Large intestine (tissue), 12 donors: ENCODE measurements at places on chromosomes 7 and 10.

DNA sequence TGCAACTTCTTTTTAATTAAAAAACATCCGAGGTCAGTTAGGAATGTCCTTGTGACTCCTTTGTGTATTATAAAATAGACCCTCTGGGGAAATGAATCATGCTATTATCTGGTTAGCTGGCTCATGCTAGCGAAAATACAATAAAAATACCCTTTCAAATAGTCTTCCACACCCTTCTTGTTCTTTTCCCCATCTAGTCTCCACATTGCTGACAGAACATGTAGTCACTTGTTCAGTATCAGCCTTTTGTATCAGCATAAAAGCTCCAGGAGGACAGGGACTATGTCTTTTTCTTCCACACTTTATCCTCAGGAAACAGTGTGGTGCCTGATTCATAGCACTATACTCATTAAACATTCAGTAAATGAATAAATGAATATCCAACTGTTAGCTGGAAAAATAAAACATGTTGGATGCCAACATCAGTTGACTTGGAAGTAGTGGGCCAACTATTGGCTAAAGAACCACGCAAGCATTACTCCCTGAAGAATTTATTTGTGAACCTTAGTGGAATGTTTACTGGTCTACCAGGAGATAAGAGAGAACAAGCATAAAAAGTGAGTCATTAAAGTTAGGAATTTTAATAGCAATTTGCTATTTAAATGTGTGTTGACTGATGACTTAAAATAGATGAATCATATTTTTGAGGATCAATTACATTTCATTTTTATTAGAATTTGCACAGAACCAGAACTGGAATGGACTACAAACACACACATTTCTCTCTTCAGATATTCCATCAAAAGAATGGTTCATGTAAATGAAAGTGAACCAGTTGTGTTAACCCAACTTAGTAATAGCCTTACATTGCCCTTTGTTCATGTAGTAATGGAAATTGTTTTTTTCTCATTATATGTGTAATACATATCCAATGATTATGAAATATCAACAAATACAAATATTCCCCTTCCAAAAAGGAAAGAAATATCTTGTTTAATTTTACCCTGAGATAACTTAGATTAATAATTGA lies 129.6 kb downstream of the DKK1 start:
- H3K4me3 ChIP-seq = no peak overlapping the region
- no peaks in the 10 kb centered on the region for H3K36me3 ChIP-seq
- no peaks in the 10 kb centered on the region for H3K27me3 ChIP-seq
- no peaks in the 10 kb centered on the region for H3K4me1 ChIP-seq

GRCh38 chr7:26167303-26167934 lies 15.4 kb downstream of the NFE2L3 start:
- no peak overlapping the region for H3K4me3 ChIP-seq
- DNase-seq = no peak
- H3K4me1 ChIP-seq = peaks cover 20% of the 10 kb centered on the region

DNA sequence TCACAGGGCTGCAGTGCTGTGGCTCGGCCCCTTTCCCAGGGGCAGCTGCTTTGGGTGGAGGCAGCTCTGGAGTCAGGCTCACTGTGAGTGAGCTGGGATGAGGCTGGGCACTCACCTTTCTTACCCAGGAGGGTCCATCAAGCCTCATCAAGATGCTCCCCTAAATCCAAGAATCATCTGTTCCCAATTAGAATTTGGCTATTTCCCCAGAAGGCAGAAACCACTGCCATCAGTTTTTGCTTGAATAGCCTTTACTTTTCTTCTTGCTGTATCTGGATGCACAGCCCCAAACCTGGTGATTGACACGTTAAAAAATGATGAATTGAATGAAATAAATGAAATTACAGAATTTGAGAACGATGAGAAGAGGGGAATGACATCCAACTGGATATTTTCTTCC lies 74.3 kb upstream of the LYZL1 start:
- H3K36me3 ChIP-seq = no peaks in the 10 kb centered on the region
- peaks cover 2% of the 10 kb centered on the region for H3K27me3 ChIP-seq
- DNase-seq = no peak
- H3K4me3 ChIP-seq = no peak overlapping the region
- no peak overlapping the region for H3K27ac ChIP-seq

GRCh38 chr7:93062599-93062998 lies 55.2 kb downstream of the SAMD9 start:
- no peaks in the 10 kb centered on the region for H3K36me3 ChIP-seq
- no peaks in the 10 kb centered on the region for H3K27me3 ChIP-seq
- no peaks in the 10 kb centered on the region for H3K4me1 ChIP-seq
- H3K27ac ChIP-seq = no peak overlapping the region
- DNase-seq = no peak
- H3K4me3 ChIP-seq = no peak overlapping the region

DNA sequence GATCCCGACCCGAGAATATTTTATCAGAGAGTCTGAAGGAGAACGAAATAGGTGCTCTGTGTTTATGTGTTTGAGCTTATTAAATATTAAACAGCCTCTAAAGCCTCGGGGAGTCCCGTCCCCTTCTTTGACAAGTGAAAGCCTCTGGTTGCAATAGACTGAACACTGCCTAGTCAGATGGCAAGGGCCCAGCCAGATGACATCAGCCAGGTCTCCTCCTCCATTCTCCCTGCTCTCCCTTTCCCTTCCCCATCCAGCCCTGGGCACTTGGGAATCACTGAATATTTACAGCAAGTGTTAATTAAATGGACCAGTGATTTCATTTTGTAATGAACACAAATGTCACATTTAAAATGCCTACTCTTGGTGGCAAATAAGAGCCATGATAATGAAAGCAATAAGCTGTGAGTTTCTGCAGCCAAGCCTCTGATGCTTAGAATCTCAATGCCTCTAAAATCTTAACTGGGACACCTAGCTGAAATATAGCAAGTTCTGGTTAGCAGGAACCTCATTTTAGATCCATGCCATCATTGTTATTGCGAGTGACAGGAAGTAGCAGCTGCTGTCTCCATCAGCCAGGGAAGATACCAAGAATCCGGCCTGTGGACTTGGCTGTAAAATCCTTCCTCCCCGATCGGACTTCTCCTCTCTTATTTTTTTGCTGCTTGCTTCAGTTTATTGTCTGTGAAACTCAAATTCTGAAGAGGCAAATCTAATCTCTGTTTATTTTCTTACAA lies 202.1 kb downstream of the PRPF18 start:
- H3K27ac ChIP-seq = no peak overlapping the region
- peak; percentile 19 for DNase-seq
- H3K27me3 ChIP-seq = no peaks in the 10 kb centered on the region
- H3K4me3 ChIP-seq = no peak overlapping the region
- H3K36me3 ChIP-seq = no peaks in the 10 kb centered on the region

DNA sequence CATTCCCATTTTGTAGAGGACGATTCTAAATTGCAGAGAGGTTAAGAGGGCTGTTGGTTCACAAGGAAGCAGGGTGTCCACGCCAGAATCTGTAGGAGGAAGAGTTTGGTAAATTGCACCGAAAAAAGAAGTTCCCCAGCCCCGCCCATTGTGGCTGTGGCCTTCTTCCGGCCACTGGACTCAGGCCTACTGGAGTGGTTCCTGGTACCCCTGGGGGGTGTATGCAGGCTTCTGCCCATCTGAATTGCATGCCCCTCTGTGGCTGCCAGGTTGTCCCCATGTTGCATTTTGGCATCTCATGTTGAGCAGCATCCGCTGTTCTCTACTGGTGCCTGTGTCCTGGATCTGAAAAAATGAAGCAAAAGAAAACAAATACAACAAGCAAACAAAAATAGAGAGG lies 234.2 kb downstream of the WDR11 start:
- H3K4me3 ChIP-seq = no peak overlapping the region
- H3K27me3 ChIP-seq = no peaks in the 10 kb centered on the region
- DNase-seq = no peak
- peaks cover 14% of the 10 kb centered on the region for H3K4me1 ChIP-seq

GRCh38 chr10:119502209-119502608 lies 40.3 kb downstream of the RGS10 start:
- DNase-seq = no peak
- no peak overlapping the region for H3K4me3 ChIP-seq
- peaks cover 13% of the 10 kb centered on the region for H3K27me3 ChIP-seq
- H3K4me1 ChIP-seq = peaks cover 3% of the 10 kb centered on the region
- H3K36me3 ChIP-seq = peaks cover 10% of the 10 kb centered on the region

- H3K27me3 ChIP-seq = no peaks in the 10 kb centered on the region
- DNase-seq = no peak
- no peak overlapping the region for H3K27ac ChIP-seq
- no peak overlapping the region for H3K4me3 ChIP-seq
Measured at GRCh38 chr10:2994221-2994961, 73.0 kb upstream of the PFKP start.

DNA sequence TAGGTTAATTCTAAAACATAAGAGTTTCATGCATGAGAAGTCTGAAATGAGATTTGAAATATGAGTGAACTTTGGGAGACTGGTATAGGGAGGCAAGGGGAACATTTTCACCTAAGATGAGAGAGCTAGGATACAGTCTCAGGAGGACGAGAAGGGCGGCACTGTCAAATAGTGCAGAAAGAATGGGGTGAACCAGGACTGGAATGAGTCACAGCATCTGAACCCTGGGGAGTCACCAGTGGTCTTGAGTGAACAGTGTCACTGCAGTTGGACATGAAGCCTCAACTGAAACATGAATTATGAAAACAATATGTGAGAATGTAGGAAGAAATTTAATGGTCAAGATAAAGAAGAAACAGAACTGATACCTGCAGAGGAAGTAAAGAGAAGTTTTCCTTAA lies 33.8 kb downstream of the GNG11 start:
- no peak for DNase-seq
- H3K27me3 ChIP-seq = no peaks in the 10 kb centered on the region
- H3K36me3 ChIP-seq = no peaks in the 10 kb centered on the region

DNA sequence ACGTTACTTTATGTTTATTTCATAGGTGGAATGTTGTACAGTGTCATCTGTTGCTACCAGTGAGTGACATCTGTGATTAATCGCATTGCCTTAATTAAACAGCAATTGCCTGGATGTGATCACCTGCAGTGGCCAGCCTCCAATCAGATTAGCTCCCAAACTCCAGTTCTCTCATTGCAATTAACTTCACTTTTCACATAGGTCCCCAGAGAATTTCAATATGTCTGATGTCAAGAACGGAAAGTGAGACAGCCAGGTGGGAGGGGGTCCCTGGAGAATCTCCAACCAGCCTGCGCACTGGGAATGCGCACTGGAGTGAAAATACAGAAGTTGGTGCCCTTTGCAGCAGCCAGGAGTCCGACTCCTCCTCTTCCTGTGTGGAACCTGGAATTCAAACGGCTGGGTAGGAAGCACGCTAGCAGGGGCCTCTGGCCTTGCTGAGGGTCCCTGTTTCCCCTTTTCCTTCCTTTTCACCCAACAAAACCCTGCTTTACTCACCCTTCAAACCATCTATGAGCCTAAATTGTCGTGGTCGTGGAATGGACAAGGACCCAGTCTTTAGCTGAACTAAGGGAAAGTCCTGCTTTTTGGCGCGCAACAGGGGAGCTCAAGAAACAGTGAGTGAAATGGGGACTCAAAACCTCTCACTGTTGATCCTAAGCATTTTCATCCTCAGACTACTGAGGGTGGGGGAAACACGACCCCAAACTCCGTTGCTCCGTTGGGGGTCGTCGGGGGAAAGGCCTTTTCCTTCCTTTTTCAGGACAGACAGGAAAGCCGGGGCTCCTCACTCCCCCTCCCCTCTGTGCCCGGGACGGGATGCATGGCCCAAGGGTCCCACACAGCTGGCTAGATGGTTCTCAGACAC lies 1355.5 kb upstream of the LRRTM3 start:
- H3K27ac ChIP-seq = peak overlapping the region; percentile 72
- DNase-seq = peak; percentile 81
- no peaks in the 10 kb centered on the region for H3K4me1 ChIP-seq
- peak overlapping the region; percentile 59 for H3K4me3 ChIP-seq

- no peak overlapping the region for H3K4me3 ChIP-seq
- H3K4me1 ChIP-seq = no peaks in the 10 kb centered on the region
- H3K36me3 ChIP-seq = peaks cover 60% of the 10 kb centered on the region
Measured at GRCh38 chr10:91953600-91954160, 30.1 kb downstream of the BTAF1 start.

DNA sequence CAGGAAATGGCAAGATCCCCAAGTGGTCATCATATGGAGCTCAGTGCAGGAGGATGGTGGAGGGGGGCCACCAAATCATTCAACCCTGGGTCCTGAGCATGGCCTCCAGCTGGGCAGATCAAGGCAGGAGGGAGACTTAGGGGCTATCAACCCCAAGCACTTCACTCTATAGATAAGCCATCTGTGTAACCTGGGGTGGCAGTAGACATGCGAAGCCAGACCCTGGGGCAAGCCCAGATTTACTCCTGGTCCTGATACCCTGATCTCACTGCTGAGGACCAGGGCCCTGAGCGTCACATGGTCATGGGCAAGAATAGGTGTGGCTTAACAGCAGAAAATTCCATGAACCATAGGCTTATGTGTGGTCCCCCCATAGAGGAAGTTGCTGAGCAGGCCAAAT lies 173.0 kb upstream of the ADCY1 start:
- H3K36me3 ChIP-seq = no peaks in the 10 kb centered on the region
- H3K4me3 ChIP-seq = no peak overlapping the region
- no peak for DNase-seq
- no peaks in the 10 kb centered on the region for H3K4me1 ChIP-seq
- no peaks in the 10 kb centered on the region for H3K27me3 ChIP-seq

DNA sequence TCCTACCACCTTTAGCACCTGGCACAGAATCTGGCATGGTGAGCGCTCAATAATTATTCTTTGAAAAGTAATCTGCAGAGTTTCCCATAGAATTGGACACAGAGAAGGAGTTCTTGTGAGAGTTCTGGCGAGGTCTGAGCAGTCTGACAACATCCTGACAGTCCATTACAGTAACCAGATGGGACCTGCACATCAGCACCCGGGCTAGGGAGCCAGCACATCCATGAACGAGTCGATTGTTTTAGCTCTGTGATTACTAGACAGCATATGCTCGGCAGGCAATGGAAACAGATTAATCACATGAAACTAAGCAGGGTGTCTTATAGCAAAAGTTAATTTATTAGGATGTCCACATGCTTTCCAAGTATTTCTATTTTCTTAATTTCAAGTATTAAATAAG lies 96.7 kb downstream of the SEMA3D start:
- DNase-seq = peak; percentile 12
- H3K27ac ChIP-seq = no peak overlapping the region
- no peaks in the 10 kb centered on the region for H3K27me3 ChIP-seq
- no peaks in the 10 kb centered on the region for H3K4me1 ChIP-seq
- no peaks in the 10 kb centered on the region for H3K36me3 ChIP-seq

- no peaks in the 10 kb centered on the region for H3K27me3 ChIP-seq
- no peak overlapping the region for H3K27ac ChIP-seq
- H3K4me1 ChIP-seq = no peaks in the 10 kb centered on the region
- H3K36me3 ChIP-seq = peaks cover 23% of the 10 kb centered on the region
- H3K4me3 ChIP-seq = no peak overlapping the region
- DNase-seq = no peak
Measured at GRCh38 chr7:87899255-87899654, 23.0 kb downstream of the DBF4 start.

GRCh38 chr7:11648980-11649379 lies 183.0 kb downstream of the THSD7A start:
- DNase-seq = no peak
- H3K4me1 ChIP-seq = no peaks in the 10 kb centered on the region
- H3K27me3 ChIP-seq = no peaks in the 10 kb centered on the region
- no peak overlapping the region for H3K4me3 ChIP-seq
